ENCODE measurements at places on chromosomes 2 and 18.

DNA sequence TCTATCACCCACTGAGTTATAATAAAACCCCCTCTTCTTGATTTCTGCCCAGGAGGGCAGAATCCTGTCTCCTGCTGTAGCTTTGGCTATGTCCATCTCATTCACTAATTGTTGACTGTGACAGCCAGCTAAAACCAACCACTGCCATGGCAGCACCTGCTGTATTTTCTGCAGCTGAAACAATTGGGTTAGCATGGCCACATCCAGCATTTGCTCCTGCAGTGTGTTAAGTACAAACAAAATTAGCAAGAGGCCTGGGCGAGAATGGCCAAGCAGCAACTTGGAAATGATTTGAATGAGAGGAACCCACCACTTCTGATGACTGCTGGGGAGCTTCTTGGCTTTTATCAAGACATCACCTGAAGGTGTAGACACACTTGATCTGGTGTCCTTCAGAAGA lies 89.4 kb upstream of the LRRTM1 start:
- DNase-seq: no peak

- no peak for DNase-seq
Measured at GRCh38 chr2:10360460-10360849, 57.8 kb downstream of the HPCAL1 start.

GRCh38 chr2:109517118-109517889 lies 96.5 kb downstream of the SEPTIN10 start:
- DNase-seq: no peak

DNA sequence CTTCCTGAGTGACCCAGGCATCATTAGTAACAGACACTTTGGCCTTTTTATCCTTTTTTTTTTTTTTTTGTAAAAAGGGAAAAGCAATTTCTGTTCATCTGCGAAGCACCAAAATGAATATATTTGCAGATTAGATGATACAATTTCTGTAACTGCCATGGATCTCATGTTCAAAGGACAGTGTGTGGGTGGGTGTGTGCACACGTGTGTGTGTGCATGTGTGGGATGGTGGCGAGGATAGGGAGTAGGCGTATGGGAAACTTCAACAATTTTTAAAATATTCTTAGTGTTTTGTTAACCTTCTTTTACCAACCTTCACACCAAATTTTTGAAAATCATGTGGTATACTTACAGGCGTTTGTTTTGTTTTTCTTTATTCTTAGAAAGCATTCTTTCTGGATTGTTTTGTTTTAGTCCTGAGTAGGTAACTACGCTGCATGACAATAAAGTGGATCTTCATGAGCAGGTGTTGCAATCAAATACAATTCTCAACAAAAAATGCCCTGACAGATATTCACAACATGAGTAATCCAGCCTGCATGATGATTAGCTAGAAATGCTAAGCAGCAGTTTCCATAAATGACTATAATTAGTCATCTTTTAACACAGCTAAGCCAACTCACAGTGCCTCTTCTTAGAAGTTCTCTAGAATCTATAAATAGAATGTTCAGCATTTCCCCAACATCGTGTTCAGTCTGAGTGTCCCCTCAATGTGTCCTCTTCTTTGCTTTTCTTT lies 53.5 kb upstream of the RMDN2 start:
- DNase-seq: no peak

- DNase-seq: no peak
Measured at GRCh38 chr2:138536302-138536701, 34.7 kb downstream of the SPOPL start.

DNA sequence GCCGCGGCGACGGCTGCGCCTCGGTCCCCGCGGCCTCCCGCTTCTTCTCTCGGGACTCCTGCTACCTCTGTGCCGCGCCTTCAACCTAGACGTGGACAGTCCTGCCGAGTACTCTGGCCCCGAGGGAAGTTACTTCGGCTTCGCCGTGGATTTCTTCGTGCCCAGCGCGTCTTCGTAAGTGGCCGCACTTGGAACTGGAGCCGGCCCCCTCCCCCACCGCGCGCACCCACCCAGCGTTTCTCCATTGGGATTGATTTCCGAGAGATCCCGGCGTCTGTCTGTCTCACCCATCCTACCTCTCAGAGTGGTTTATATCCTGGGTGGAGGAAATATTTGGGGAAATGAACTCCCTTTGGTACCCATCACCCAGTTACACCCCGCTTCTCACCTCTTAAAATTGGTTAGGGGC lies 498 bp downstream of the ITGAV start:
- peak; percentile 37 for DNase-seq

GRCh38 chr2:137940154-137940553 lies 24.1 kb upstream of the HNMT start:
- DNase-seq: no peak

DNA sequence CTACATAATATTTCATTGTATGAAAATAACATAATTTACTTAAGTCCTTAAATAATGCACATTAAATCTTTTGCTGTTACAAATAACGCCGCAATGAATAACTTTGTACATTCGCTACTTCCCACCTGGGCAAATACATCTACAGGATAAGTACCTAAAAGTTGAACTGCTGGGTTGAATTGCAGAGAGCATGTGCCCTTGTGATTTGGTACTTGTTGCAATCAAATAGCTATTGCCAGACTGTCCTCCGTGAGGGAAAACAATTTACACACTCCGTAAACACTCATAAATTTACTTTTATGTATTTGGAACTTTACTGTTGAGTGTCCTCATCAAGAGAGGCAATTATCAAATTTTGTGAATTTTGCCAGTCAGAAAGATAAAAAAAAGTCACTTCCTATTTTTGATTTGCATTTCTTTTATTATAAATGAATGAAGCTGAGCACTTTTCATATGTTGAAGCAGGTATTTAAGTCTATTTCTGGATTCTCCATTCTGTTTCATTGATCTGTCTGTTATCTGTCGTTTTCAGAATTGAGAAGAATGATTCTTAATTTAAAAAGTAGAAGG lies 140.8 kb upstream of the SERTAD2 start:
- DNase-seq: no peak

DNA sequence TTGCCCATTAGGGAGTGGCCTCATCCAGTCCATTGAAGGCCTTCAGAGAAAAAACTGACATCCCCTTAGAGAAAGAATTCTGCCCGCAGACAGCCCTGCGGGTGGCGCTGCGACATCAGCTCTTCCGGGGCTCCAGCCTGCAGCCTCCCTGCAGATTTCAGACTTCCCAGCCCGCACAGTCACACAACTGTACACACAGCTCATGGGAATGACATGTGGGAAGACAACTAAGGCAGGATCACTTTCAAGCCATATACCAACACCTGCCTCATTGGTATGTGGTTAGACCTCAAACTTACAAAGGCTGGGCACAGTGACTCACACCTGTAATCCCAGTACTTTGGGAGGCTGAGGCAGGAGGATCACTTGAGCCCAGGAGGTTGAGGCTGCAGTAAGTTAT lies 24.8 kb upstream of the TUBB6 start:
- no peak for DNase-seq

DNA sequence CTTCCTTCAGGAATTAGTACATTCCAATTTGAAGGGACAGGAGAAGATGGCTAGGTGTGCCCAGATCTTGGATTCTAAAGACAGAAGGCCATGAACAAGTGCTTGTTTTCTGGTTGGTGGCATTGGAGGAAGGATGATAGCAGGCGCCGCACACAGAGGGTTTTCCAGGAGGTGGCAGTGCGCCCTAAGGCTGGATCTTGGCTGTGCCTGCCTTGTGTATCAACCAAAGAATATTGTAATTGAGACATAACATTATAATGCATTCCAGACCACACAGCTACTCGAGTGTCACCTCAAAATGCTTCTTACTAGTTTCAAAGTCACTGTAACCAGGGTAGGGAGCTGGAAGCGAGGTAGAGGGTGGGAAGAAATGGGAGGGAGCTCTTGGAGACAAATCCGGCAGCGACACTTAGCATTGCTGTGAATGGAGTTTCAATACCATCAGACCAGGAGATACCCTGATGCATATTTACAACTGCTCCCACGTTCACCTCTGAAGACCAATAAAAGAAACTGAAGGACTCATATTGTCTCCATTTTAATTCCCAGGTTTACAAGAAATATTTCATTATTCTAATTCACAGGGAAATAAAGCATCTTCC lies 42.5 kb downstream of the CPO start:
- DNase-seq: peak; percentile 96

GRCh38 chr18:77061946-77062517 lies 70.6 kb downstream of the MBP start:
- DNase-seq: no peak

GRCh38 chr2:82317012-82317411 lies 2012.5 kb upstream of the LRRTM1 start:
- DNase-seq: no peak

DNA sequence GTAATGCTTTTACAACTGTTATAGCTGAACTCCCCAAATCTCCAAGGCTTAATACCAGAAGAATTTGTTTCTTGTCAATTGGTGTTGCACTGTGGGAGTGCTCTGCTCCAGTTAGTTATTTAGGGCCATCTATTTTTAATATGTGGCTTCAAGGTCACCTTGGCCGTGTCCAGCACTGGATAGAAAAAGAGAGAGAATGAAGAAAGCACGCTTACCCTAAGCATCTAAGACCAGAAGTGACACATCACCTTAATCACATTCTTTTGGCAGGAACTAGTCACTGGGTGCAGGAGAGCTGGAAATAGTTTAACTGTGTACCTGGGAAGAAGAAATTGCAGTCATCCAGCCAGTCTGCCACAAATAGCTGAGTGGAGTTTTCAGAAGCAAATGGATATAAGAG lies 78.8 kb downstream of the VWC2L start:
- DNase-seq: no peak

GRCh38 chr2:118014492-118014824 lies 588 bp upstream of the CCDC93 start:
- no peak for DNase-seq

DNA sequence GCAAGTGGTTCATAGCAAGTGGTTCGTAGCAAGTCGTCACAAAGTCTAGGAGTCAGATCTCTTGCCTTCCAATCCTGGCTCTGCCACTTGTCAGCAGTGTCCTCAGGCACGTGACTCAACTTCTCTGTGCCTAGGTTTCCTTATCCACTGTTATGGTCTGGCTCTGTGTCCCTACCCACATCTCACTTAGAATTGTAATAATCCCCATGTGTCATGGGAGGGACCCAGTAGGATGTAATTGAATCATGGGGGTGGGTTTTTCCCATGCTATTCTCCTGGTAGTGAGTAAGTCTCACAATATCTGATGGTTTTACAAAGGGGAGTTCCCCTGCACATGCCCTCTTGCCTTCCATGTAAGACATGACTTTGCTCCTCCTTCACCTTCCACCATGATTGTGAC lies 51.8 kb upstream of the AP1S3 start:
- DNase-seq: no peak

GRCh38 chr2:237739101-237739500 lies 59.5 kb upstream of the RBM44 start:
- DNase-seq: no peak

- DNase-seq: no peak
Measured at GRCh38 chr18:55634545-55634944, 46.6 kb upstream of the TCF4 start.

DNA sequence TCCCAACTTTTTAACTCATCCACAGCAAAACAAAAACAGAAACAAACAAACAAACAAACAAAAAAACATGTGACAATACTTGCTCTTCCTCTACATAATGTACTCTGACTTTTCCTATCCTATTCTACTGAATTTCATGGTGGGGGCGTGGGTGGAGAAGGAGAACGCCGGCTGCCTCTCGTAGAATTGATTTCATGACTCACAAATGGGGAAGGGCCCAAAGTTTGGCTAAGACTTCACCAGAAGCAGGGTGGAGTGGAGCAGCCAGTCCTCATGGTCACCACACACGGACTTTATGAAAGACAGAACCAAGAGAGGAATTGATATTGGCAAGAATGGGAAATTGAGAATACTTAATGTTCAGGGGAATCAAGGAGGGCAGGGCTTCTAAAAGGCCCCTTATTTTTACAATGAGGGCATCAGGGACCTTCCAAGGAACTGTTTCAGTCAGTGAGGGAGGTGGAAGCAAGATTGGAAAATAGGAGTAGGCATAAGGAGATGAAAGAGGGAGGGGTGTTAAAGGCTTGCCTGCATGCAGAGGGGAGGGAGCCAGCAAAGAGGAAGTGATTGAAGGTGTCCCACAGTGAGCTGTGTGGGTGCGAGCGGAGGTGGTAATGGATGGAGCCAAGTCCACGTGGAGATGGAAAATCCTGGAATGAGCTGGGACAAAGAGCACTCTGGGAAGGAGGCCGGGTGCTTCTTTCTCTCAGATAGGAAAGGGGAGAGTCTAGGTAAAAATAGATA lies 27.9 kb downstream of the MARCHF4 start:
- no peak for DNase-seq

GRCh38 chr2:240386326-240386725 lies 49.1 kb upstream of the GPC1 start:
- peak; percentile 10 for DNase-seq

DNA sequence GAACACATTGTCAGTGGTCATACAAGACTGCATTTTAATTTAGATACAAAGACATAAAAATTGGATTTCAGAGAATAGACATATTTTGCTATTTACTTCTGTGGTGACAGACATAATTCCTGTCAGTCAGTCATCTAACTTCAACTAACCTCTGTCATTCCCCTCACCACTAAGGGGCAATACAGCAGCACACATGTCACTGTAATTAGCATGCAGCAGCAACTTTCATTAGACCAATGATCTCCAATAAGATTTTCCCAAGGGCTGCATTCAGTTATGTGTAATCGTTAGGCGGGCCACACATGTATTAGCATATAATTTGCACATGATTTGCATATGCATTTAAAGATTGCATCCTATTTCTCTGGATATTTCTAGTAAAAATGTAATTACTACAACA lies 624.5 kb downstream of the NR4A2 start:
- DNase-seq: peak; percentile 21

DNA sequence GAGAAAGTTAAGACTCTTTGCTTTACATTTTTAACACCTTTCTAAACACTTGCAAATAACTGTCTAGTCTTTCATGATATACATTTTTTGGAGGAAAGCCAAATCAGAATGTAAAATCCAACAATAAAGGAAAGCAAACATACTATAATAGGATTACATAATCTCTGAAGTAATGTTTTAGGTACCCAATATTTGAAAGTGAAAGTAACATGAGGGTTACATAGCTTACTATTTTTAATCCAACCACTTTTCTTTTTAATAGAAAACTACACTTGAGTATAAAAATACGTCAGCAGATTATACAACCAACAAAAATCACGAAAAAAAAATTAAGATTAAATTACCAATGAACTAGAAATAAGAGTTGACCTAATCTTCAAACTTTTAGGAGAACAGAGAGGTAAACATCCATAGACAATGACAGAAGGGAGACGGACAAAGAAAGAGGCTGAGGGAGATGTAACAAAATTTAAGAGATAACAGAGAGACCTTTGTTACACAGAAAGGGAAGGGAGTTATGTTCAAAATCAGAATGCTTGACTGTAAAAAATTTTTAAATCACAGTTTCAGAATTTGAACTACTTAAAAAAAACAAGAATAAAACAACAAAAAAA lies 150.0 kb downstream of the IKZF2 start:
- no peak for DNase-seq

- no peak for DNase-seq
Measured at GRCh38 chr2:147989809-147990403, 30.6 kb downstream of the ORC4 start.

Measured in posterior cingulate gyrus (tissue), 11 donors.